ENCODE measurements at places on chromosomes 4 and X. TPM values are rescaled to one million over a fixed set of nuclear protein-coding genes. Genes with fewer than 3 reads are reported as not detected.

Gene GYPA
- total RNA-seq, result not detected

Gene MTM1
- total RNA-seq, result 18.5 TPM

Gene F9
- not detected for total RNA-seq

Gene LRIT3
- 0.65 TPM for total RNA-seq

Gene KIT
- 21.0 TPM for total RNA-seq

Gene TRIM60
- not detected for total RNA-seq

Gene ESX1
- not detected for total RNA-seq

- DNase-seq, result no peak
Observed at GRCh38 chr4:57136281-57136680, 26.1 kb upstream of the IGFBP7 start.

DNA sequence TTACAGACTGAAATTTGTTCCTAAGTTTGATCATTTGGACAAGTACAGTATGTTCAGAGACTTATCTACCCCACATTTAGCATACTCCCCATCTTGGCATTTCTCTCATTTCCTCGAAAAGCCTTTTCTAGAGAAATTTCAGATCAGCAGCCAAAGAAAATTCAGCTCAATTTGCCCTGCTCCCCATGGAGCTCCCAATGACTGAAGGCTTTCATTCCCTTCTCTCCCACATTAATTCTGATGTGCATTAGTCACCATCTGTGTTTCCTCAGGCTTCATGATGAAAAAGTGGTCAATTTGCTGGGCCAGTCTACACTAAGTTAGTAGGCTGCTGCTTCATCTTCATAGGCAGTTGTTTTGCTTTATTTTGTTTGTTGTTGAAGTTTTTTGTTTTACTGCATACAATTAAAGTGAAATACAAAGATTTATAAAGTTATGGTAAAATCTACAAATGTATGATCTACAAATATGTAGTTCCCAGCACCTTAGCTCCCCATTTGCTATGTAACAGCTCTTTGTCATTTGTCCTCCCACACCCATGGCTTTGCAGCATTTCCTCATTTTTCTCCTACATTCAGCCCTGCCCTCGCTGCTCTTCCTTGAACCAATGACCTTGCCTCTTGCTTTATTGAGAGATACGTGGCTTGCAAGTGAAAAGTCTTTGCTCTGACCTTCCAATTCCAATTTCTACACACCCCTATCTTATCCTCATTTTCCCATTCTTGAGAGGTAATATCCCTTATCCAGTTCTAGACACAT, 193.9 kb downstream of the ANAPC10 start:
- DNase-seq, result no peak

GRCh38 chr4:139301113-139301820, at the start of gene NAA15:
Gene NAA15 (plus strand): TSS chr4:139301505. CDS start chr4:139301778, 273 bp downstream.
- peak; percentile 98 for DNase-seq

DNA sequence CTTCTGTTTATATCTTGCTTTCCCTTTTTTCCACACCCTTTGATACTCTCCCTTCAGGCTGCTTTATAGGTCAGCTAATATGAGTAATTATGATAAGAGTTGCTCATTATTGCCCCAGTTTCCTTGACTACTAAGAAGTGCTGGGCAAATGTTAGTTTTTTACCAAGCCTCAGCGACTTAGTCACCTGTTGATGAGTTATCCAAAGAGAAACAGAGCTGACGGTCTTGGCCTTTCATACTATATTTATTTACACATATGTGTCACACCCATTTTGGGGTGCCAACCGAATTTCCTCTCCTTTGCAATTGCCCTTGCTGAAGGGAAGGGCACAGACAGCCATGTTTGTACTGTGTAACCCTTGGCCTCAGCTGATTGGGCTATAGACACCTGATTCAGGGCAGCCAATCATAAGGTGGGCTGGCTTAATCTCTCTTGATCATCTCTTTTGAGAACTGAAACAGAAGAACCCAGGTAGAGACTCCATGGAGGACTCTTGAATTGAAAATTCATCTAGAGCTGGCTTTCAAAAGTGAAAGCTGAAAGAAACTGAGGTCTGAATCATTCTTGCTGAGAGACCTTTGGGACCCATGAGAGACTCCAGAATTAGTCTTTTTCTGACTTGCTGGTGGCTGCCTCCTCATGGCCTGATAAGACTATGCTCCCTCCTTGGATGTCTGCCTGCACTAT, 111.7 kb upstream of the RPS6KA3 start:
- DNase-seq, result no peak

GRCh38 chr4:130646886-130647285, 1550.9 kb downstream of the C4orf33 start:
- DNase-seq, result no peak

DNA sequence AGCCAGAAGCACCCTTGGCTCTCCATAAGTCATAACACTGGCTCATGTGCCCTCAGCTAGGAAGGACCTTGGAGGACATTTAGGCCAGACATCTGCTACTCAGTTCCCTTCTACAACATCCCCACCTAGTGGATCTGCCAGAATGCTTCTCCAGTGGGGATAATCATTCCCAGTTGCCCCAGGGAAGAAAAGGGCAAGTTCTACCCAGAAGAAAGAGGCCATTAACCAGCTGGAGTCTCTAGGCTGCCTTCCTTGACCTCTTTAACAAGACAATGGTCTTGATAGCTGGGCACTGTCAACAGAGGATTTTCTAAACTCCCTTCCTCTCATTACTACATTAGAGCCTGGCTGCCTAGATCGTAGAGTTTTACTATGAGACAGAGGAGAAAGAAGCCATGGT, 42.0 kb downstream of the LGI2 start:
- DNase-seq, result no peak

GRCh38 chrX:75546724-75547511, 24.1 kb upstream of the ZDHHC15 start:
- no peak for DNase-seq

GRCh38 chrX:55648434-55648833, 25.2 kb downstream of the FOXR2 start:
- no peak for DNase-seq

DNA sequence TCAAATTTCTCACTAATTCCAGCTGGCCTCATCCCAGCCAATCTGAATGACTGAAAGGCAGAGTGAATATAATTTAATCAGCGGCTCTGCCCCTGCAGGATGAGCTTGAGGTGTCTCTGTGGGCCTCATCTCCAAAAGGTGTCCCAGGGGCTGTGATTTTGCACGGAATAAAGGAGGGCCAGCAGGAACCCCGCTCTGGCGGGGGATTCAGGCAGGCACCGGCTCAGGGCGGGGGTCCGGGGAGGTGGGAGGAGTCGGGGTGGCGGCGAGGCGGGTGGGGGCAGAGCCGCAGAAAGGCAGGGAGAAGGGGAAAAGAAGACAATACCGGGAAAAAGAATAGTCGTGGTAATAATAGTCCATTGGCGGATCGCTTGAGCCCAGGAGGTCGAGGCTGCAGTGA, 16.0 kb upstream of the ERCC6L start:
- no peak for DNase-seq

DNA sequence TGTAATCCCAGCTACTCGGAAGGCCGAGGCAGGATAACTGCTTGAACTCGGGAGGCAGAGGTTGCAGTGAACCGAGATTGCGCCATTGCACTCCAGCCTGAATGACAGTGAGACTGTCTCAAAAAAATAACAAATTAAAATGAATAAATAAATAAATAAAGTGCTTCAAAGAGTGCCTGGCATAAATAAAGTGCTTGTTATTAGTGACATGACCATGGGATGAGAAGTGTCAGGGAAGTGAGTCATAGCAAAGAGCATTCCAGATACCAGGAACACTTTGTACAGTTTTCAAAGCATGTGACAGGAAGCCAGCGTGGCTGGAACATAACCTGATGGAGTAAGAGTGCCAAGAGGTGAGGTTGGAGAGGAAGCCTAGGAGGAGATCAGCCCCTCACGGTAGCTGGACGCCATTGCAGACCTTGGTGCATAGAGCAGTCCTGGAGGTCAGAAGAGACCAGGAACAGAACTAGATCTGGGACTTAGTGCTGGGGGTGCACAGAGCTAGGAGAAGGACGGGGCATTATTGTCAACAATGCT, 6.0 kb upstream of the WDR13 start:
- no peak for DNase-seq

GRCh38 chr4:45944000-45944399, 179.9 kb downstream of the GABRG1 start:
- DNase-seq, result no peak

GRCh38 chrX:10198254-10198653, 41.5 kb downstream of the CLCN4 start:
- no peak for DNase-seq

- DNase-seq, result no peak
Observed at GRCh38 chr4:132076829-132077228, 1072.3 kb upstream of the PCDH10 start.

DNA sequence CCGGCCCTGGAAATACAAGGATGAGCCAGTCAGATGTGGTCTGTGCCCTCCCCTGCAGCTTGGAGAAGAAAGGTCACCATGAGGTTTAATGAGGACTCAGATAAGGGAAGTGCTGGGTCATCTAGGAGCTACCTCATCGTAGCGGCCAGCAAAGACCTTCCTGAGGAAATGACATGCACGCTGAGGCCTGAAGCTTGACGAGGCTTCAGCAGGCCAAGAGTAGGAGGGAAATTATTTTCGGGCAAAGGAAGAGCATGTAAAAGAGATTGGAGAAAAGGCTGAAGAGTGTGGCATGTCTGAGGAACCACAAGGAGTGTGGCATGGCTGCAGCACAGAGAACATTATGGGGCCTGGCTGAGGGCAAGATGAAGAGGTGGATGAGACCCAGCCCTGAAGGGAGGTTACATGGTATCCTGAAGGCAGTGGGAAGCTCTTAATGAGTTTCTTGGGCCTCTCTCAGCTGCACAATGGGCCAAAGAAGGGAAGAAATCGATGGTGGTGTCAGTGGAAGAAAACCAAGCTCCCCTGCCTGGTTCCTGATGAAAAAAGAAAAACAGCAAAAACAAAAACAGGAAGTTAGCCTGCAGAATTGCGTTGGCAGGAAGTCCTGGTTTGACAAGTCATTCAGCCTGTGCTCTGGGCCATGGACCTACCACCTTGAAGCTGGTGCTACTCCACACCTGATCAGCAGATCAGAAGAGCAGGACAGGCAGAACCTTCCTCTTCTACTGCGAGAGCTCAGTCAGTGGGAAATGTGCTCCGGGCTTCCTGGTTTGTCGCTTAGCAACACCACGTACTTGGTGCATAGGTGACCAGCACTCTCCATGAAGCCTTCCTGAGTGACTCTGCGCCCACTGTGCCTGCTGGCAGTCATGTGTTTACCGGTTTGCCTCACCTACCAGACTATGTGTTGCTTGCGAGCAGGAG, 134.5 kb upstream of the KLF3 start:
- peak; percentile 85 for DNase-seq

DNA sequence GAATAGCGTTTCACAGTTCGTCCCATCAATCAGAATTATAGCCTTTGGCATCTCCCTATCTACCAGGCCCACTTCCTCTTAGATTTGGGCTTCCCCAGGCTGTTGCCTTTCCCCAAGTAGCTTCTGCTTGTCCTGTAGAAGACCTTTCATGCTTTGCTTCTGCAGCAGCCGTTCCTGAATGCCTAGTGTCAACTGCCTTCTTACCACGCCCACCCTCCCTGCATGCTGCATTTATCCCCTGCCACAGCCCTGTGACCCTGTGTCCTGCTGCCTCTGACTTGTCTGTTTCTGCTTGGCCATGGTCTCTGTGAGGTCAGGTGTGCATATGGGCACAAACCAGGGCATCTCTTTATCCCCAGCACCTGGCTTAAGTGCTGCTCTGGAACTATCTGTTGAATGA, 56.3 kb downstream of the HTT start:
- no peak for DNase-seq

DNA sequence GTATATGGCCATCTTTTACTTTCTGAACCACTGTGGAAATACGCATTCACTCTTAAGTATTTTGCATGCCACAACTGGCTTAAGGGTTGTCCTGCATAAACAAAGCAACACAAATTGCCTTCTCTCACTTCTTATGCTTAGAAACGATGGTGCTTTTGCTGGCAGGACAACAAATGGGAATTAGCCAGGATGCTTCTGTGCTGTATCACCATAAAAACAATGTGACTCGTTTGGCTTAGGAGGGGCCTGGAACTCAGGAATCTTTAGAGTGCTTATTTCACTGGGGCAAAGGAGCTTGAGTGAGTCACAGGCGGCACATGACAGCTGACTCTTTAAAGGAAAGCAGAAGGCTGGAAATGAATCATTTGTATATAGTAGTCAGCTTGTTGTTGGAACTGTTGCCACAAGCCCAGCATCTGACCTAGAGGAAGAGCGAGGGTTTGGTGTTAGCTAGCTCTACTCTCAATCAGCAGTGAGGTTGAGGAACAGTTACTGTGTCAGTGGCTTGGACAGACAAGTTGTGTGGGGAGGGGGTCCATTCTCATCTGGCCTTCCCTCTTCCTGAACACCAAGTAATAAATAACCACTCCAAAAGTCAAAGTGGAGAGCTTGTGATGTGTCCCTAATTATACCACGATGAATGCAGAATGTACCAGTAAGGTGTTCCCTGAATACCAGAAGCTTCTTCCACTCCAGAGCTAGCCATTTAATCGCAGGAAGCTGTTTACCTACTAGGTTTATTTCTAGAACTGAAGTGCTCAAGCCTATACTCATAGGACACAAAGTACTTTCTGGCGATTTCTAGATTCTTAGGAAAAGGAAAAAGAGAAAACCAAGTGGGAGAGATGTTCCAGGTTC, 293.1 kb downstream of the CAMK2D start:
- DNase-seq, result peak; percentile 85

- no peak for DNase-seq
Observed at GRCh38 chr4:145154573-145154972, 25.8 kb downstream of the OTUD4 start.

DNA sequence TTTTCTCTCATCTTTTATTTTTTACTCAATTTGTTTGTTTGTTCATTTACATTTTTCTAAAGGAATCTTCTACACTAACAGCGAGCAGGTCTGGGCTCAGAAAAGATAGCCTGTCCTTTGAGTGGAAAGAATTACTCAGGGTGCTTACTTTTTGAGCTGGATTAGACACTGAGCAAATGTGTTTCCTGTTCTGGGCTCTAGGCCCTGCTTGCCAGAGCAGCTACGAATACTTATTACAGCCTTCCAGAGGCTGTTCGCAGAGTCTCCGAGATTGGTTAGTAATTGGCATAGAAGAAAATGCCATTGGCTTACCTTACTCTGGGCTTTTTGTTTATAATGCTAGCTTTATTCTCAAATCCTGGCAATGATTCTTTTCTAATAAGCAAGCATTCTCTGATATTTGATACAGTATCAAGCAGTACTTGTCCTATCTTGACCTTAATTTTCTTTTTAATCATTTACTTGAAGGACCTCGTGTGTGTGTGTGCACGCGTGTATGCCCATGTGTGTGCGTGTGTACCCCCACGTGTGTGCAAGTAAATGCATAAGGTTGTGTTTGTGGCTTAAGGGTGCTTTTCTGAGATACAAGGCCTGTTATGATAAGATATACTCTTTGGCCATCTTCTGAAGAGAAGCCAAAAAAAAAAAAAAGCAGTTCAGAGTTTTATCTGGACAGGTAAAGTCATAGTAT, 76.2 kb upstream of the GRXCR1 start:
- no peak for DNase-seq

GRCh38 chrX:96770315-96770714, 85.7 kb downstream of the DIAPH2 start:
- DNase-seq, result no peak
